ENCODE measurements at places on chromosomes 3 and 15.

- DNase-seq, result no peak
These were observed 10.1 kb downstream of the SLC51B start for GRCh38 chr15:65055201-65055870.

DNA sequence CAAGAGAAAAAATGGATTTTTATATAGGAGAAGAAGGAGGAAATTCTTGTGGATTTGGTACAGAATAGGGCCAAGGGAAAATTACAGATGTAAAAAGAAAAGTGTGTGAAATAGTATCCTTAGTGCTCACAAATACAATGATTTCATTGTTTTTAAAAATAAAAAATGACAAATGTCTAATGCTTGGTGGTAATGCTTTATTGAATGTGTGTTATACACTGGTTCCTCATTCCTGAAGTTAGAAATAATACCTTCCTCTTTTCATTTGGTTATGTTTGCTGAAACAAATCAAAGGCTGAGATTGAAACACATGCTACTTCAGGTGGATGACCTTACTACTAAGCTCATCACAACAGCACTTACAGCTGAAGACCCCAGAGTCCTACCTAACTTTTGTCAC lies 37.7 kb upstream of the CCR2 start:
- DNase-seq, result no peak

GRCh38 chr15:66129586-66129985 lies 124.0 kb downstream of the MEGF11 start:
- DNase-seq, result no peak

GRCh38 chr3:66304293-66304692 lies 83.5 kb downstream of the SLC25A26 start:
- no peak for DNase-seq

DNA sequence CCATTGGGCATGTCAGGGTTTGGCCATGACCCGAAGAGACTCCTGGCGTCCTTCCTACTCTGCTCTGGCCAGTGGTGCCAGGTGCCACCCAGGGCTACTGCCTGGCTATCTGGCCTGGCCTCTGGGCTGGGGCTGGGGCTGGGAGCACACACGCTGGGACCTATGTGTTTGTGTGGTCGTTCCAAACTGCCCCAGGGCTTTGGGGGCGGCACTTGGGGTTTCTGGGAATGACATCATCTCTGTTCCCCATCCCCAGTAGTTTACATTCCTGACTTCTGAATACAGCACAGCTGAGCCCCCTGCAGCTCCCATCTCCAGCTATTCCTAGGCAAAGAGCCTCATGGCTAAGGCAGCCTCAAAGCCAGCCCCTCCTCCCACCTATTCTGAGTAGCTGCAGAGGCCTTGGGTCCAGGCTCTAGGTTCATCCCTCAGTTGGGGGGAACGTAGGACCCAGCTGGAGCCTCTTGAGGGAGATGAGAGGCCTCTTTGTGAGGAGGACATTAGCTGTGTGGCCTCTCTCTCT lies 24.3 kb downstream of the PLEKHO2 start:
- DNase-seq, result no peak

DNA sequence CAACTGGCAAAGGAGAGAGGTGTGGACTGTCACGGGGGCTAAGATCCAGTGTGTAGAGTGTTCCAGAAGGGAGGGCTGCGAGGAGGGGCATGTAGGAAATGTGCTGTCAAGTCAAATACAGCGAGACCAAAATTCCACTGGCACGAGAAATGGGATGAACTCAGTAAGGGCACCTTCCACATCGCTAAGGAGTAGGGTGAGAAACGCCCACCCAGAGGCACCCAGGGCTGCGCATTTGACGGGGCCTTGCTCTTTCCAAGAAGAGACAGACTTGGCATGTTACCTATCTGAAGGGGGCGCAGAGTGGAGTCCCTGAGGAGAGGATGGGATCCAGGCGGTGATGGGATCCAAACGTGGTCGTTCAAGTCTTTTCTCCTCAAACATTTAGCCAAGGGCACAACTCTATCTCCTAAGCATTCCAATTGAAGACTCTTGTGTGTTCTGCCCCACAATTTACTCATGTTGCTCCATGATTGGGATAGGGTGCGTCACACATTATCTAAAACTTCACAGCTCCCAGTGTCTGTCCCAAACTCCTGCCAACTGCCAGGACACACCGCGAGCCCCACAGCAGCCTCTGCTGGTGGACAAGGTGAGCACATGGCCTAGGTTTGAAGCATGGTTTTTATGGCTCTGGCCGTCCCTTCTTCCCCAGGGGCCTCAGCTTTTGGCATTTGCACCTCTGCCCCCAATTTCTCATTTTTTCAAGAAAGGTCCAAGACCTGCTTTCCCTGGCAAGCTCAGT lies 7.6 kb downstream of the SELENOS start:
- DNase-seq, result no peak

- no peak for DNase-seq
These were observed 180.7 kb downstream of the NAALADL2 start for GRCh38 chr3:175039875-175040274.

DNA sequence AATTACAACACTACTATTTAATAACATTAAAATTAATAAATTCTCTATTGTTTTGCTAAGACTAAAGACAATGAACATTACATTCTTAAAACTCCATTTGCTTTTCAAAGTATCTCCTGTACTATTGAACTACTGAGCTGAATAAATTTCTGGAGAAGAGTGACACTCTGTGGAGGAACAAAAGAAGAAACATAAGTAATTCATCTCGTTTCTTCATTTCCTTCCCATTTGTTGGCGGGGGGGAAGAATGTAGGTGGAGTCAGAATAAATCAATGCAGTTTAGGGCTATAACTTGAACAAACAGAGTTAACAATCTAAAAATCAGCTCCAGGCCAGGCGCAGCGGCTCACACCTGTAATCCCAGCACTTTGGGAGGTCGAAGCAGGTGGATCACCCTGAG lies 32.7 kb downstream of the EFHB start:
- DNase-seq, result no peak

DNA sequence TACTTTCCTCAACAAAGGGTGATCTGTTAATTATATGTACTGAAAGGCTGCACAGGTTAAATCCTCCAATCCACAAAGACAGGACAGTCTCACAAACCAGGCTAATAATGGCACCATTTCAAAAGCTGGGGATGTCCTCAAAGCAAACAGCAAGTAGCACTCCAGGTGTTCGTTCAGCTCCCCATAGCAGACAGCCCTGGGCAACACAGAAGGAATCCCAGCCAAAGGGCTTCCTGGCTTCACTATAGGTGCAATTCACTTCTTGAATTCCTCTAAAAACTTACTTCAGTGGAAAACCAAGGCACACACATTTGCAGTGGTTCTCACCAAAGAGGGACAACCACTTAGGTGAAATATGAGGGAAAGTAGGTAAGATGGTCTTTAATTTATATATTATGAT lies 166.7 kb downstream of the CTNNB1 start:
- DNase-seq, result no peak

- DNase-seq, result no peak
These were observed 31.5 kb downstream of the TMEM108 start for GRCh38 chr3:133069556-133070286.

DNA sequence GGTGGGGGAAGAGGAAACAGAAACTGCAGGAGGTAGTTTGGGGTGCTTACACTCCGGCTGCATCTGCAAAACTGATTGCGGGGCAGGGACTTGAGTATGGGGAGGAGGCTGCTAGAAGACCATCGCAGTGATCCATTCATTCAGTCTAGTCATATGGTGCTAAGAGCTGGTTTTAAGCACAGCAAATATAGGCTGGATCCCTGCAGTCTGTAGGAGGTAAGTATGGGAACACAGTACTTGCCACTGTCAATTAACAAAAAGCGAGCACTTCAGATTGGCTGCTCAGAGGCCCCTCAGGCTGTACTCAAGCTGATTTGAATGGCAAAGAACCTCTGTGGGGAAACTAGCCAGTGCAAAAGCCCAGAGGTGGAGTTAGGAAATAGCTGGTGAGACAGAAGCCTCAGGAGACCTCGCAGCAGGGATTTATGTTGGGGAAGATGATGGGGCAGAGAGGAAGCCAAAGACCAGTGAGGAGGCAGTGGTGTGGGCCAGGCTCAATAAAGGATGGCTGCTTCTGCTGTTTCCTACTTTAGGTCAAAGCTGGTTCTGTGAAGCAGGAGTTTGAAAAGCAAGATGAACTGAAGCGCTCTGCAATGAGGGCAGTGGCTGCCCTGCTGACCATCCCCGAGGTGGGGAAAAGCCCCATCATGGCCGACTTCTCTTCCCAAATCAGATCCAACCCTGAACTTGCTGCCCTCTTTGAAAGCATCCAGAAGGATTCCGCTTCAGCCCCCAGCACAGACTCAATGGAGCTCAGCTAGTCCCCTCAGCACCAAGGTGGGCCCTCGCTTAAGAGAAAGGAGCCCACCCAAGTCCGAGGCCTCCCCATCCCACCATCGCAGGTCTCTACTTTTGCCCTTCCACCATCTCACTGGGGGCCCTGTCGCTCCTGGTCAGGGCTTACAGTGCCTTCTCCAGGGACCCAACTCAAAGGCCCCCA lies 7.9 kb downstream of the RPL32 start:
- no peak for DNase-seq

DNA sequence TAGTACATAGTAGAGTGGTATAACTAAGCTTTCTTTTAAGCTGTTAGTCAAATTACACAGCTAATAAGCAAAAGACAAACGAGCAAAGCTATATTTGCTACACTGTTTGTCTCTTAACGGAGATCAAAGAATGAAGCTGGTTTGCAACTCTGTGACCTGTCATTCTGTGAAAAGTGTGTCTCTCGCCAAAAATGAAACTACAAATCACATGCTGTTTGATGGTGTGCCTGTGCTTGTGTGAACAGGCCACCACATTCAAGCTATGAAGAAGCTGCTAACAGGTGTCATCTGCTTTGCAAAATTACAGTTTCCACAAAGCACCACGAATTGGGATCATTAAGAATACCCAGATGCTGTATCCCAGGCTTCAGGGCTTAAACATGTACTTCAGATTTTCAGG lies 667.8 kb upstream of the NAALADL2 start:
- DNase-seq, result no peak

GRCh38 chr3:107630779-107631178 lies 108.0 kb downstream of the BBX start:
- no peak for DNase-seq

DNA sequence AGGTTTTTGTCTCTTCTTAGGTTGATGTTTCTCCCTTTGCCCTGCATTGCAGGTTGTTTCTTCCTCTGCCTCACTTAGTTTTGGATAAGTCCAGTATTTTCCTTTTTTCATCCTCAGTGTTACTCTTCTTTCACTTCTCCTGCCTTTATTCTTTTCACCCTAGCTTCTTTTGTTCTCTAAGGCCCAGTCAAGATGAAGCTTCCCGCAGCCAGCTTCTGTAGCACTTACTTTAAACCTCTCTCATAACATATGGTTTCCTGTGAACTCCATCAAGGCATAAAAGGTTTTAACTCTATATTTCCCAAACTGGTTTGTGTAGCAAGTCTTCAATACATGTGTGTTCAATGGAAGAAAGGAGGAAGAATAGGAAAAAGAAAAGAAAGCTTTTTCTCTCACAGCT lies 54.1 kb downstream of the TP63 start:
- no peak for DNase-seq

GRCh38 chr3:184551614-184552256 lies 9.8 kb upstream of the EPHB3 start:
- DNase-seq, result no peak

Data from activated CD8-positive, alpha-beta memory T cell treated with anti-CD3 and anti-CD28 coated beads for 48 hours (primary cell).